ENCODE measurements at places on chromosomes 6 and 20. TPM values are rescaled to one million over a fixed set of nuclear protein-coding genes. Genes with fewer than 3 reads are reported as not detected.

DNA sequence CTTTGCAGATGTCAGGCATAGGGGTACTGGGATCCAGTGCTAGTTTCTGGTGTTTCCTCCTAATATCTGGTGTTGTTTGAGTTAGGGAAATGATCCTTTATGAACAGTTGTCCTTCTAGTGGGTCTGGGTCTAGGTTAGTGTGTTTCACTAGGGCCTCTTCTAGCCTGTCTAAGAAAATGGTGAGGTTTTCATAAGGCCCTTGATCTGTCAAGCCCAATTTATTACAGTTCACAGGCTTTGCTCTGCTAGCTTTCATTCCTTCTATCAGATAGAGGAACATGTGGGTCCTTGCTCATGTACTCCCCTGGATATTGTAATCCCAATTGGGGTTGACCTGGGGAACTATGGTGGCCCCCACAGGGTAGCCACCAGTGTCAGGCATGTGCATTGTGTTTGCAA lies 2.8 kb downstream of the ERVFRD-1 start:
- DNase-seq, result no peak

DNA sequence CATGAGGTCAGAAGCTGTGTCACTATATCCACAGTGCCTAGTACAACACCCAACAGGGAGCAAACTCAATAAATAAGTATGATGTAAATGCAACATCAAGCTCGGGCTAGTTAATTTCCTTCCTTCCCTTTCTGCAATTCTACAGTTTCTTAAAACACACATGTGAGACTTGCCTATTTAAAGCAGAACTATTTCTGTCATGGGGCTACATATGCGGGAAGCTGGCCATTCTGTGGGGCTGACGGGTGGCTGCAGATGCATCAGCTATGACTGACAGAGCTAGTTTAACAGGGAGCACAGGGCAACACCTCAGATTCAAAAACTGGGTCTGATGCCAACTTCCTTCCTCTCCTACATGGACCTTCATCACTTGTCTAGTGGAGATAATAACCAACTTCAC lies 118.1 kb upstream of the ENPP5 start:
- DNase-seq, result no peak

- peak; percentile 60 for DNase-seq
Observed at GRCh38 chr20:35871259-35871771, 83.0 kb downstream of the SCAND1 start.

DNA sequence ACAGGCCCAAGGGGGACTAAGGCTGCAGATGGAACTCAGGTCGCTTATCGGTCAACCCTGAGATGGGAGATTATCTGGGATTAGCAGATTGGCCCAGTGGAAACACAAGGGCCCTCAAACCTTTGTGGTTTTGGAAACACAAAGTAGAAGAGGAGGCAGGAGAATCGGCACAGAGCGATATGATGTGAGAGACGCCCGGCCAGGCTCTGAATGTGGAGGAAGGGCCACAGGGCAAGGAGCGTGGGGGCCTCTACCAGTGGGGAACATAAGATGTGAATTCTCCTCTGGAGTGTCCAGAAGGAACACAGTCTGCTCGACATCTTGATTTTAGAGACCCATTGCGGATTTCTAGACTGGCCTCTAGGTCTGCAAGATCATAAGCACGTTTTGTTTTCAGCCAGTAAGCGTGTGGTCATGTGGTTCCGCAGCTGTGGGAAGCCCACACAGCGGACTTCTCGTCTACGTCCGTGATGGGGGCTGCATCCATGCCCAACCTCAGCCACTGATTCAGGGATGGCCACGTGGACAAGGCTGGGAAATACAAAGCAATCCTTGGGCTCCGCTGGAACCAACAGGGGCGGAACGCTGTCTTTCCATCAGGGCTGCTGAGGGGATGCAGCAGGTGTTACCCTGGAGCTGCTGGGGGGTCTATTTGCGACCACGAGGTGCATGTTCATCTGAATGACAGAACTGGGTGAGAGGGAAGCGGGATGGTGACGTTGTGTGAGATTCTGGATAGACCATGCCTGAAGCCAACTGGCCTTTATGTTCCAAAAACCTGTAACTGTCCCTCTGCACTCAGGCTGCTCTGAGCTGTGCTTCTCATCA lies 127.6 kb upstream of the PMEPA1 start:
- no peak for DNase-seq

The RAET1L gene
- 0.79 TPM for total RNA-seq

The HIVEP2 gene
- total RNA-seq, result 14.0 TPM

The MDN1 gene
- total RNA-seq, result 11.9 TPM

- DNase-seq, result no peak
Observed at GRCh38 chr20:63966172-63966943, 3.4 kb downstream of the ZNF512B start.

DNA sequence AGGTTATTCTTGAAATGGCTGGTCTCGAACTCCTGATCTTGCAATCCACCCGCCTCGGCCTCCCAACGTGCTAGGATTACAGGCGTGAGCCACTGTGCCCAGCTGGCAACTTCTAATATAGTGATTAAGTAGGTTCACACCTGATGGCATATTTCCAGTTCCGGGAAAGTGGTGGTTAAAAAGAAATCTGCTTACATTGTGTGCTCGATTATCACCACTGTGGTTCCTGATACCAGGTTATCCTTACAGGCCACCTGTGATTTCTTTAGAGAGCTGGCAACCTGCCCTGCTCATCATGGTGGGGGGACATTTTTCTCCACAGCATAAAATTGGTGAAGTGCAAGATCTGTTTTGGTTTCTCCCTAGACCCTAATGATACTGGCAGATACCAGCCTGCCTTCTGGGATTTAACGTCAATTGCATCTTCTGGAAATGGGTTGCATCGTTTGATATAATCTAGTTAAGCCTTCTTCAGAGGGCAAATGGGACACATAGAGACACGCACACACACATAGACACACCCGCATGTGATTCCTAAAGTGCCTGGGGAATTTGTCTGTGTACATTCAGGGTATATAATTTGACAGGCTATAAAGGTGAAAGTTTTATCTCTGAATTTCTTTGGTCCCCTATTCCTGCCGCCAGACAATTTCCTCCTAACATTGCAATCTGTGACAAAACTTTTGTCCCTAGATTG lies 49.7 kb upstream of the CITED2 start:
- DNase-seq, result no peak

The TSHZ2 gene
- total RNA-seq, result 1.6 TPM

- DNase-seq, result no peak
Observed at GRCh38 chr6:125192610-125192930, 39.0 kb downstream of the TPD52L1 start.

- peak; percentile 75 for DNase-seq
Observed at GRCh38 chr6:113994934-113995342, 24.0 kb upstream of the HDAC2 start.

- DNase-seq, result no peak
Observed at GRCh38 chr20:1807394-1807793, 87.8 kb upstream of the SIRPA start.

The WFDC12 gene
- not detected for total RNA-seq

DNA sequence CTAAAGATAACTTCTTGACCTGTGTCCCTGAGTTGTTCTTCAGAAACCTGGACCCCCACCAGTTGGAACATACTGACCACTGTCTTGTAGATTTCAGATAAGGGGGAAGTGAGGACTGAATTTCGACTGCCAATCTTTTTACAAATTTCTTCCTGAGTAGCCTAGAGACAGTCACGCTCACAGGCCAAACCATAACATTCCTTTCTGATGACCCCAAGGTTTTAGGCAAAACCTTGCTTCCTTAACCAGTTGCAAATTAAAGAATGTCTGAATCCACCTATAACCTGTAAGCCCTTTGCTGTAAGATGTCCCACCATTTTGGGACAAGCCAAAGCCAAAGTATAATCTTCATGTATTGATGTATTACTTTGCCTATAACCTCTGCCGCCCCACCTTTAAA lies 306.9 kb downstream of the LRFN2 start:
- DNase-seq, result no peak

- DNase-seq, result peak; percentile 28
Observed at GRCh38 chr6:83511901-83512681, at the start of gene PRSS35. PRSS35 (plus strand) TSS chr6:83512534; CDS start chr6:83523442, 10,908 bp downstream.

The LPA gene
- total RNA-seq, result 0.26 TPM

GRCh38 chr6:160027931-160028330 lies 59.0 kb downstream of the IGF2R start:
- DNase-seq, result no peak

DNA sequence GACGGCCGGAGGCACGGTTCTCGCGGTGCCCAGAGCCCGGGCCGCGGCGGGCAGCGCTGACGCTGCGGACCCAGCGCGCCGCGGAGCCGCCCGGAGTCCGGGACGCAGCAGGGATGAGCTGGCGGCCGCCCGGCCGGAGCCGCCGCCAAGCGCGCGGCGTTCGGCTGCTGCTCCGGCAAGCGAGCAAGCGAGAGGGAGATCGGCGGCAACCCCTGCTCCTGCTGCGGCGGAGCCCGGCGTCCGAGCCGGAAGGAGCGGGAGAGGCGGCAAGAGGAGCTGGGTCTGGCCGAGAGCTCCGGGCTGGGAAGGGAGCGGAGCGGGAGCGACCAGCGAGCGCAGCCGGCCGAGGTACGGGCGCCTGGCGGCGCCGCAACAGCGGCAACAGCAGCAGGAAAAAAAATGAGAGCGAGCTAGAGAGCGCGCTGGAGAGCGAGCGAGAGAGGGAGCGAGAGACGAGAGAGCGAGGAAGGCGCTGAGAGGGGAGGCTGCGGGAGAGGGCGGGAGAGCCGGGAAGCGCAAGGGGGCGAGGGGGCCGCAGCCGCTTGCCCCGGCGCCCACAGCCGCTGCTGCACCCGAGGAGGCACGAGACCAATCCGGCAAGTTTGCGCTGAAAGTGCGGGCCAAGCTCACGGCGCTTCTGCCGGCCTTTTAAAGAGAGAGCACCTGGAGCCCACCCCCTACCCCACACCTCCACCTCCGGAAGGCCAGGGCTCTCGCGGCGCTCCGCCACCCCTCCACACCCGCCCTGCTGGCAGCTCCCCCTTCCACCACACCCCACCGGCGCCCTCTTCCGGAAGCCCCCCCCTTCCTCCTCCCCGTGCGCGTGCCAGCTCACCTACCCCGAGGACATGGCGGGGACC lies 496 bp downstream of the GRM4 start:
- DNase-seq, result peak; percentile 22

The HTR1B gene
- under 0.01 TPM for total RNA-seq

The KCNQ2 gene
- not detected for total RNA-seq

DNA sequence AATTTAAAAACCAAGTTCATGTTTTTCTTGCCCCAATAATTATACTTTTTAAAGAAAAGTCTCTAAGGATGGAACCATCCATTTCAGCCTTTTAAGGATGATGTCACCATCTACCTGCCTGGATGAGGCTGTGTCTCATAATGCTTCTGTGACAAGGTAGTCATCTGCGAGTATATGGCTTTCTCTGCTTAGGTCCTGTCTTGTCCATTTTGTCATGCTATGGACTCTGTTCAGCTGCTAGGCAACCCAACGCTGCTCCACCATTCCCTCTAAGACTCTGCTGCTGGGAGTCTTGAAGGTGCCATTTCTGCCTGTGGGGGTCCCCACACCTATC lies 459.8 kb upstream of the RUNX2 start:
- DNase-seq, result no peak

GRCh38 chr6:14743474-14744211 lies 502.2 kb upstream of the JARID2 start:
- DNase-seq, result peak; percentile 99

- DNase-seq, result peak; percentile 23
Observed at GRCh38 chr6:100549406-100550167, 84.9 kb upstream of the SIM1 start.

The SOX18 gene
- not detected for total RNA-seq

DNA sequence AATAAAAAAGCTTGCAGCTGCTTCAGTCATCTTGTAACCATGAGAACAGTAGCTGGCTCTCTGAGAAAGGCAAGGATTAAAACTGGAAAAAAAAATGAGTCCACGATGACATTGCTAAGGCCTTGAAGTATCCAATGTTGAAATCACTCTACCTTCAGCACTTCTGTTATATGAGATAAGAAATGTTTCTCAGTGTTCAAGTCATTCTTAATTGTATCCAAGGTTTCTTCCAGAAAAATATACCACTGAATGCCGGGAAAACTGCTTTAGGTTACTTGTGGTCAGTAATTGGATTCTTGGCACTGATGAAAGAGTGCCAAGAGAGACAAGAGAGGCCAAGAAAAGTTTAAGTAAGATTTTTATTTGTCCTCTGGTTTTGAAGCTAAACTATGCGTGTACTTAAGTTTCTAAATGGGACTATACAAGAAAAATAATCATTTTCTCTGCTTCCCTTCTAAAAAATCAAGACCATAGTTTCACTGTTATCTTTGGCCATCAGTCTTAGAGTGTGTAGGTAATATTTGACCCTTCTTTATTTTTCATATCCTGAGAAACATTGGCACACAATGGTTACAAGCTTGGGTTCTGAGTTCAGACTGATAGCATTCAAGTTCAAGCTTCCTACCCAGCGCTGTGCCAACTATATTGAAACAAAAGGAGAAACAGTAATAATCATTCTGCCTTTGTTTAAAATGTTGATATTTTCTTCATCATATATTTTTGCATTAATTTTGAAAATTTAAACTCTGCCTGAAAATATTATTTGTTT lies 84.6 kb downstream of the TRDN start:
- no peak for DNase-seq

The CSNK2B gene
- total RNA-seq, result 61.1 TPM

DNA sequence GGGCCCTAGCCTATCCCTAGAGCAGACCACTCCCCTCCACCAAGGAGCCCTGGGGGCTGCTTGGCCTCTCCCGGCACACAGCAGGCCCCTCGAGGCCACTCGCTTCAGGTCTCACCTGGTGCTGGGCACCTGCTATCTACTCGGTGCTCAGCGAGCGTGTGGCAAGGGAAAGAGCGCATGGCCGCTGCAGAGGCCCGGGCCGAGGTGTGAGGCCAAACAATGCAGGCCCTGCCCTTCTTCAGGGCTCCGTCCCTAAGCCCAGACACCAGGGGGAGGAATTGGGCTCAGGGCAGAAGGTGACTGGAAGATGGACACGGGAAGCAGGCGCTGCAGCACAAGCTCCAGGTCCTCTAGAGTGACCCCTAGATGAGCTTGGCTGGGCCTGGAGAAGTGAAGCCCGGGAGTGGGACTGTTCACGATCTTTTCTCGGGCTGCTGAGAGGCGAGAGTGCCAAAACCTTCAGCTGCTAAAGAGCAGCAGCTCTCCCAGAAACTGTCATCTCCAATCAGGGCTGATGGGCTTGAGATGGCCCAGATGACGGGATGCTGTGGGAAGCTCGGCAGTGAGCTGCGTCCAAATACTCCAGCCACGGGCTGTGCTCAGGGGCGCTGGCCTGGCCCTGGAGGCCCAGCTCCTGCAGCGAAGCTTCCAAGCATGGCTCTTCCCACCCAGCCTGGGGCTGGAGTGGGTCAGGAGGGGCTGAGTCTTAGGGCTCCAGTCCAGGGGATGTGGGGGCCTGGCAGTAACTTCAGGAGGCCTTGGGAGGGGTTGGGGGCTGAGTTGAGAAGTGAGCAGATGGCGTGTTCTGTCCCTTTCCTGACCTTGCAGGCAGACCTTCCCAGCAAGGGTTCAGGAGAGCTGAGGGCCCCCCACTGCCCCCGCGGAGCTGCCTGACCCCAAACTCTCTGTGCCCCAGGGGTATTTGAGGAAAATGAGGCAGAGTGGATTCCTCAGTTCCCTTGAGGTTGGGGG lies 43.7 kb downstream of the APCDD1L start:
- no peak for DNase-seq

All from bronchial epithelial cell (primary cell).